ENCODE measurements at places on chromosomes 6 and 20.

- DNase-seq = no peak
Measured at GRCh38 chr6:46290421-46291274, 119.9 kb upstream of the ENPP5 start.

DNA sequence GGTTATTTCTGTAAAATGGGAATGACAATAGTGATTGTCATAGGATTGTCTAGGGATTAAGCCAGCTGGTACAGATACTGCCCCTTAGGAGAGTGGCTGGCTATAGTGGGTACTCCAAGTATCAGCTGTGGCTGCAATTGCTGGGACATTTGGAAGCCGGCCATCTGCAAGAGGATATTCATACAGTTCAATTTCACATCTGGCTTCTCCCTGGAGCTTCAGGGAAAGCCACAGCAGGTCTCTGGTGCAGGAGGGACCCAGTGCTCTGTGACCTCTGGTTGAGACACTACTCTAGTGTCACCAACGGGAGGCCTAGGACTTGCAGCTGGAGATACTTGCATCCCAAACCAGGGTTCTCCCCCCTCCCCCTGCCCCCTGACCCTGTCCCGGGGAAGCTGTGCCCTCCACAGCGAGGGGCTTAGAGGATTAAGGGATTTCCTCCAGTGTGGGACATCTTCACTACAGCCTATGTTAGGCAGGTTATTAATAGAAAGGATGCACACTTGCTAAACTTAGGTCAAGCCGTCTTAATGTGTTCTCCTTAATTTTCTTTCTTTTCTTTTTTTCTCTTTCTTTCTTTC lies 2.7 kb downstream of the SLC2A10 start:
- no peak for DNase-seq

DNA sequence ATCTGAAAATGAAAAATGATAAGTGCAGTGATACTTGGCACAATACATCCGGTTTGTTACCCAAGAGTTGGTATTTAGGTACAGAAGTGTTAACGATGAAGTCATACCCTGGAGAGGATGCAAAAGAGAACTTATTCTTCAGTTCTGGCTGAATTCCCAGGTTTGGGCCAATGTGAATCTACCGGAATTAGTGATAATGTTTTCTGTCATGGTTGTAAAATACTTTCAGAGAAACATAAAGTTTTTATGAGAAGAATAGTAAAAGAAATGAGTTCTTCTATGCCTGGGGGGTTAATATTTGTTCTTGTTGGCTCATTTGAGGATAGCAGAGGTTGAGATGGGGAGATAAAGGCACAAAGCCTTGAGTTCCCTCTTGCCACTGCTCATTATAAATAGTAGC lies 509.9 kb upstream of the POU3F2 start:
- no peak for DNase-seq

DNA sequence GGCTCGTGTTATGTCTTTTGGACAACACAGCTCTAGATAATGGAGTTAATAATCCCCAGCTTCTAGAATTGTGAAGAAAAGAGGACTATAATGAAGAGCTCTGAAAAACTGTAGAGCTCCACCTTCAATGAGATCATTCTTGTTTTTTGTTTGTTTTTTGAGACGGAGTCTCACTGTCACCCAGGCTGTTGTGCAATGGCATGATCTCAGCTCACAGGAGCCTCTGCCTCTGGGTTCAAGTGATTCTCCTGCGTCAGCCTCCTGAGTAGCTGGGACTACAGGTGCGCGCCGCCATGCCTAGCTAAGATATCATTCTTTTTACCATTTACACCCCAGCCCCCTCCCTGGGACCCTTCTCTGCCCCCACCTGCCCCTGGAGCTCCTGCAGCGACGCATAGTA lies 36.6 kb downstream of the ERGIC3 start:
- no peak for DNase-seq

DNA sequence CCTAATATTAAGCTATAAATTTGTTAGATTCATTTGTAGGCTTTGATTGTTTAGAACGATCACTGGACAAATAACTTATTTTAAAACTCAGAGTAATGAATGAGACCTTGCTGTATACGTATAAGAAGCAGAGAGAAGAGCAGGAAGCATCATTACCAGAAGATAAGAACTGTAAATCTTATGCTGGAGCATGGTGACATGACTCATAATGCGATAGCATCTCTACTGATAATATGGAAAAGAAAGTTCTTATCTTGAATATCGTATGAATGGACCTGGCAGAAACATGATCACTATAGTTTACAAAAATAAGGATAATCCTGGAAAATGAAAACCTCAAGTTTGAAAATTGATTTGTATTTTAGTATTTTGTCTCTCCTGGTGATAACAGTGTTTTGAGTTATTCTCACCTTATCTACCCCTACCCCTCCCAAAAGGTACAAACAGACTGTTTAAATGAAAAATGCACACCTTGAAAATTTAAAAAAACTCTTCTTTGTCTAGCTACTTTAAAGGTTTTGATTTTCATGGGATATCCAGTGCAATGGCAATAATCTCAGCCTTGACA lies 2.0 kb upstream of the ZSCAN26 start:
- no peak for DNase-seq

DNA sequence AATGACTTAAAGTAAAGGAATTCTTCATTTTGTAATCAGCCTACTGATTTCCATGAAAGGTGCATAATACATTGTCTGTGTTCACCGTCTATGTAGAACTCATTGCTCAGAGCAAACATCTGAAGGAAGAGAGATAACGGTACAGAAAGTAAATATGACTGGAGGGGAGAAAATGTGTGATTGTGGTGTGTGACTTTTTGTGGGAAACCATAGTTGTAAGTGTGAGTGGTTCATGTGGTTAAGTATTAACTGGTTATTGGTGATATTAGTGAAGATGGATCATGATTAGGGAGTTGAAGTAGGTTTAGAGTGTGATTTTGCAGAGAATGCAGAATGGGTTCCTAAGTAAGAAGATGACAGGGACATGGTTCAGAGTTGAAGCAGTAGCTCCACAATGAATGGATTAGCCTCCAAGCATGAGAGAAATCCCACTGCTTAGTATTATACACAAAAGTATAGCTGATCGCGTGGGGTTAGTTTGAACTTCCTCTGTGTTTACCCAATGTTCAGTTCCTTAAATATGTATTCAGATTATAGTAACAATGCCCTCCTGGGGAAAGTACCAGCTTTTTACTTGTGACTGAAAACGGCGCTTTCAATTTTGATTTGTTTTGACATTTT lies 368.9 kb downstream of the UTRN start:
- no peak for DNase-seq

DNA sequence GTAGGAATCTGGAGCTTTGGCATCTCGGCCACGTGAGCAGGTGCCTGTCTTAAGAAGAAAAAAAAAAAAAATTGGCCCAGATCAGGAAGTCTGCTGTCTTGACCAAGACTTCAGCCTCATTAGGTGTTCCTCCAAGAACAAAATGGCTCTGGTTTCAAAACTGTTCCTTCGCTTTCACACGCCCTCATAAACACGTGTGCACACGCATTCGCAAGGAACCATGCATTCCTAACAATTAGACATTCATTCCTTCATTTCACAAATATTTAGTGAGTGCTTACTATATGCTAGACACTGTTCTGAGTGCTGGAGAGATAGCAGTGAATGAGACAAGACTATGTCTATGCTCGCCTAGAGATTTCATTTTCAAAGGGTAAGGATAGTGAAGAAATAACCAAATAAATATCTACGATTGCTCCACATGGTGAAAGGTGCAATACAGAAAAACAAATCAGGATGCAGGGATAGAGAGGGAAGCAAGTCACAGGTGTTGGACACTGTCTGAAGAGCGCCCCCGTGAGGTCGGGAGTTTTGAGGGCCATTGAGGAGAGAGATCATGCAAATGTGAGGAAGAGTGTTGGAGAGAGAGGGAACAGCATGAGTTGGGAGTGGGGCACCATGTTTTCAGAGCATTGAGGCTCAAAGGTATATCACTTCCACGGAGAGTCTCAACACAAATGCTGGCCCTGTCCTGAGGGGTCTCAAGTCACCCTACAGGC lies 53.3 kb downstream of the CCDC170 start:
- DNase-seq = no peak

DNA sequence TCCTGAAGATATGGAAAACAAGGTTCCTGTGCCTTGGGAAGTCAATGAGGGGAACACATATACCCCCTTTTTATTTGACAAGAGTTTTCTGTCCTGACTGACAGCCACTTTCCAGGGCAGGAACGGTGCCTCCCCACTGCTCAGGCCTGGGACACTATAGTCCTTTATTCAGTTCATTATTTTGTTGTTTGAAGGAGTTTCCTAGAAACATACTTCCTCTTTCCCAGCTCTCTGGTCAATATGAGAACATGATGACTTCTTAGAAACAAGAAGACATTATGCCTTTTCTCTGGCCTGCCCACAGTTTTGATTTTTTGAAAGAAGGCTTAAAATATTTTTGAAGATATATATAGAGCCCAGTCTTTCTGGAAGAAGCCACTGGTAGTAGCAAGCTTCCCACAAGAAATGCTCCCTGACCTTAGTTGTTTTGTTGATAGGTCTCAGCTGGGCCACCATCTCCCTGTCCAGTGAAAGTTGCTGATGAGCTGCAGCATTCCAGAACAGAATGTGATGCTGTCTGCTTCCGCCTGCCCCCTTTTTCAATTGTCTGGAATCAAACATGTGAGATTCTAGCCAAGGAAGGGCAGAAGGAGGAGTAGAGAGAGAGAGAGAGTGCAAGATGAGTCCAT lies 350.0 kb upstream of the PRND start:
- DNase-seq = no peak

- no peak for DNase-seq
Measured at GRCh38 chr20:43798291-43799149, 71.7 kb upstream of the GTSF1L start.
